ENCODE measurements at places on chromosomes 1 and 21. TPM values are rescaled to one million over a fixed set of nuclear protein-coding genes. Genes with fewer than 3 reads are reported as not detected.
A peak's percentile ranks its signal among the peaks of the same experiment; 100 is the strongest.

The NES gene
- total RNA-seq, result 70.0 TPM

DNA sequence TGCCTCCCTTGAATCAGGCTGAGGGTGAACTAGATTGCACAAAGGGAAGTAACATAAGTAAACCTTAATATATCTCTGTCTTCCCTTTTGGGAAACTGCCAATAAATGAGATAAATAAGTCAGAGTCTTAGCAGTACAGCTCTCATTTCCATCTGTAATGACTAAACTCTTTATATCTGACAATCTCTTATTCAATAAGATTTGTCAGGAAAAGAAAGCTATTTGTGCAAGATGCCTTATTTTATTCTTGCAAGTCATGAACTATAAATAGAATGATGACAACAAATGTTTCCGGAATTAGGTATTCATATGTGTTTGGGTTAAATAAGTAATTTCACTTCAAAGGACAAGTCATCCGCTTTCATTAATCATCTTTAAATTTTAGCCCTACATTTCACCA is 229.2 kb downstream of the PTGER3 start:
- DNase-seq, result no peak

- DNase-seq, result peak; percentile 93
Observed at GRCh38 chr1:184792450-184792969, 37.9 kb upstream of the EDEM3 start.

GRCh38 chr1:59678493-59679228 is 136.1 kb upstream of the HOOK1 start:
- peak; percentile 43 for DNase-seq

GRCh38 chr1:162381941-162382750 is 618 bp downstream of the C1orf226 start:
- DNase-seq, result no peak

GRCh38 chr1:22315315-22316078 is 136.2 kb upstream of the ZBTB40 start:
- DNase-seq, result no peak

GRCh38 chr1:194658090-194658439 is 1471.7 kb upstream of the B3GALT2 start:
- DNase-seq, result peak; percentile 78

DNA sequence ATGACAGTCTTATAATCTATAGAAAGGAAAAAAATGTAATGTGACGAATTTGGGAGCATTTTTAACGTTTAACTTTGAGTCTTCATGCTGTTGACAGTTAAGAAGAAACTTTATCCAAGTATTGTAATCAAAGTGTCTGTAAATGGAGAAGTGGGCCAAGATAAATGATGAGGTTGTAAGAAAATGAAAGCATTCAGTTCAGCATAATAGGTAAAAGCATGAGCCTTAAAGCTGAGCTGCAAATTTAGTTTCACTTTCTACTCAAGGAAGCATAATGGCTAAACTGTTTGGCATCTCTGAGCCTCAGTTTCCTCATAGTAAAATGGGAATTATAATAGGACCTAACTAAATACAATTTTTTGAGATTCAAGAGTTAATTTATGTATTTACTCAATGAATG is 1554.8 kb downstream of the KCNT2 start:
- no peak for DNase-seq

DNA sequence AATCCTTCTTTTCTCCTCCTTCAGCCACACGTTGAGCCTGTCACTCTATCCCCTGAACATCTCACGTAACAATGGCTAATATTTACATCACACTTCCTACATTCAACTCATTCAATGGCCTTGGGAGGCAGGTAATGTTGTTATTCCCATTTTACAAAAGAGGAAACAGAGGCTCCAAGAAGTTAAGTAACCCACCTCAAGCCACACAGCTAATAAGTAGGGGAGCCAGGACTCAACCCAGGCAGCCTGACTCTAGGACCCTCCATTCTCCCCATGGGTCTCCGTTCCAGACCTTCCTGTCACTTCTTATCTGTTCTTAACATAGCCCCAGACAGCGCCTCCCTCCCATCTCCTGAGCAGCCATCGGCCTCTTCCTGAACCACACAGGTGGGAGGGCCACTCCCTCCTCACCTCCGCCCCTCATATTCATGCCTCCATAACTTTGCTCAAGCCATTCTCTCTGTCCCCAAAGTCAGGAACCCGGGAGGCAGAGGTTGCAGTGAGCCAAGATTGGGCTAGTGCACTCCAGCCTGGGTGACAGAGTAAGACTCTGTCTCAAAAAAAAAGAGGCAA is 2.2 kb downstream of the PADI4 start:
- DNase-seq, result no peak

DNA sequence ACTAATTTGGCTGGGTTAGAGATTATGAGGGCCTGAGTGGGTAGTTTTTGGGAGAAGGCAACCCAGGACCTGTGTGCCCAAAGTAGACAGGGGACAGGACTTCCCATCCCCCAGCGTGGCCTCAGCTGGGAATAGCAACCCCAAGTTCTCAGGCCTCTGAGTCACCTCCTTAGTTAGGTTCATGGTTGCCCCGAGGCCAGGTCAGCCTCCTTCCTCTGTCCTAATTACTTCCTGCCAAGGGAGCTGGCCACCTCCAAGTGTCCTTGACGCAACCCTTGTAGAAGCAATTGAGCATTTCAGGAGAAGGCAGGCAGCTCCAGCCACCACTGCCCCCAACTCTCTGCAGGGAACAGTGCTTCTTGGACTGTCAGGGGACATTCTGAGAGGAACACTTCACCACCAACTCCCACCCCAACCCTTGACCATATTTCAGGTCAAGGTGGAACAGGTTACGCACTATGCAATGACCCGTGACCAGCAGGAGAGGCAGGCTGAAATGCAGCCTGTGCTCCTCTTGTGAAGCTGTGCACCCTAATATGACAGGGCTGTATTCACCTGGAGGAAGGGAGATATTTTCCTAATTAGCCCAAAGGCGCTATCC is 5.1 kb upstream of the NT5C1A start:
- no peak for DNase-seq

GRCh38 chr1:1080122-1080757 is 6.1 kb upstream of the RNF223 start:
- peak; percentile 78 for DNase-seq

DNA sequence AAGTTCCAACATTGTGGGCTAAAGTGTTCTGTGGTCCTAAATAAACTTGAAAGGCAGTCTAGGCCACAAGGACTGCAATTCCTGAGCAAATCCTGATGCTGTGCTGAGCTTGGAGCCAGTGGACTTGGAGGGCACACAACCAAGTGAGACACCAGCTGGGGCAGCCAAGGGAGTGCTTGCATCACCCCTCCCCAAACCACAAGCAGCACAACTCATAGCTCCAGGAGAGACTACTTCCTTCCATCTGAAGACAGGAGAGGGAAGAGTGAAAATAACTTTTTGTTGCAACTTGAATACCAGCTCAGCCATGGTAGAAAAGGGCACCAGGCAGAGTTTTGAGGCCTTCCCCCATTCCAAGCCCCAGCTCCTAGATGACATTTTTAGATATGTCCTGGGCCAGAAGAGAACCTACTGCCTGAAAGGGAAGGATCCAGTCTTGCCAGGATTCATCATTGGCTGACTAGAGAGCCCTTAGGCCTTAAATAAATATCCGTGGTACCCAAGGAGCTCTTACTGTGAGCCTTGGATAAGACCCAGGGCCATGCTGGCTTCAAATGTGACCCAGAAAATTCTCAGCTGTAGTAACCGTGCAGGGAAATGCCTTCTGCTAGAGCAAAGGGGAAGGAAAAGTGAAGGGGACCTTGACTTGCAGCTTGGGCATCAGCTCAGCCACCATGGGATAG is 35.4 kb upstream of the LRRC8B start:
- peak; percentile 45 for DNase-seq

GRCh38 chr21:17610911-17611310 is 1.8 kb downstream of the BTG3 start:
- DNase-seq, result no peak

Measured in PC-3 (cell line).